T-cell (primary cell): ENCODE measurements at places on chromosomes 6 and 20.

GRCh38 chr20:9035126-9035525 lies 33.8 kb upstream of the PLCB4 start:
- DNase-seq: no peak

GRCh38 chr6:47701363-47701762 lies 3.0 kb downstream of the ADGRF4 start:
- no peak for DNase-seq

DNA sequence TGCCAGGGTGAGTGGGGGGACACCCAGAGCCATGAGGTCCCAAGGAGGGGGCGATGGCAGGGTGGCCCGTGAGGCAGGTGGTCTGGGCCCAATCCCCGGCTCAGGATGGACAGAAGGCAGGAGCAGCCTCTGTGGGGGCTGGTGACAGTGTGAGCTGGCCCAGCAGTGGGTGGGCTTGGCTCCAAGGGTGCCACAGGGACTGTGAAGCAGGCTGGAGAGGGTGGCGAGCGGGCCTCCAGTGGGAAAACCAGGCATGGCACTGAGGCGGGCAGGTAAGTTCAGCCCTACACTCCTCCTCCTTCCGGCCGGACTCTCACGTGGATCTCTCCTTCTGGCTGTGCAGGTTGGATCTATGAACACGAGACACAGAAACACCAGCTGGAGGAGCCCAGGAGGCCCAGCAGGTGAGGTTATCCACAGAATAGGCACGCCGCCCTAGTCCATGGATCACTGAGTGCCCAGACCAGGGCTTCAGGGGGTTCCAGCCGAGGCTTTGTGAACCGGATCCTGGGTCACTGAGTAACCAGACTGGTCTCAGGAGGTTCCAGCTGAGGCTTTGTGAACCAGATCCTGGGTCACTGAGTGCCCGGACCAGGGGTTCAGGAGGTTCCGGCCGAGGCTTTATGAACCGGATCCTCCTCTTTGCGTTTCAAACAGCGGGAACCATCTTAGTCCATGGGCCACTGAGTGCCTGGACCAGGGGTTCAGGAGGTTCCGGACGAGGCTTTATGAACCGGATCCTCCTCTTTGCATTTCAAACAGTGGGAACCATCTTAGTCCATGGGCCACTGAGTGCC lies 76.4 kb upstream of the BHLHE23 start:
- no peak for DNase-seq

DNA sequence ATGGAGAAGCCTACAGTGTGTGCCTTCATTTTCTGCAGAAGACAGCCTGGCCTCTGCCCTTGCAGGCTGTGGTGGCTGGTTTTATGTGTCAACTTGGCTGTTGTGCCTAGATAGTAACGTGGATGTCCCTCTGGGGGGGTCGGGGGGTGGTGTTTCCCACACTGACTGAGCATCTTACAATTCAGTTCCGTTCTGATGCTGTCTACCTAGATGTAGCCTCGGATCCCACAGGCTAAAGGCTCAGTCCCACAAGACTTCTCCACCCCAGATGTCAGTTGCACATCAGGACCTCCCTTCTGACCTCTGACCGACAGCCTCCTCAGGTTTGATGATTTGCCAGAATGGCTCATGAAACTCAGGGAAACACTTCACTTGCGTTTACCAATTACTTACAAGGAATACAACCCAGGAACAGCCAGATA lies 4.4 kb downstream of the PYGB start:
- no peak for DNase-seq

- no peak for DNase-seq
Observed at GRCh38 chr6:167907837-167908681, 81.3 kb downstream of the AFDN start.

DNA sequence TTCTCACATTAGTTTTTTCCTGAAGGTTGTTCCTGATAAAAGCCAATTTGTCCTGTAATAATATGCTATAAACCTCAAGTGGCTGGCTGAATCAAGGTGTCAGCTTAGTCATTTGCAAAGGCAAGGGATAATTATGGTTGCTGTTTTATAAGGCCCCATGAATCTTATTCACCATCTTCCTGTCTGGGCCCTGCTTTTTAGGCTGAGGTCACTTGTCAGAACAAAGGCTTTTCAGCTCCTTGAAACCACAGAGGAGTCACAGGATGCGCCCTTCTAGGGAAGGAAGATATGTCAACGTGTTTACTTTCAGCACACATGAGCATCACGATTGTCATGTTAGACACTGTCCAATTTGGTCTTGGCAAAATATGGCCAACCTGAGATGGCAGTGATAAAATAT lies 64.8 kb upstream of the NAA20 start:
- no peak for DNase-seq

GRCh38 chr20:53331151-53331973 lies 262.3 kb downstream of the ZNF217 start:
- no peak for DNase-seq

DNA sequence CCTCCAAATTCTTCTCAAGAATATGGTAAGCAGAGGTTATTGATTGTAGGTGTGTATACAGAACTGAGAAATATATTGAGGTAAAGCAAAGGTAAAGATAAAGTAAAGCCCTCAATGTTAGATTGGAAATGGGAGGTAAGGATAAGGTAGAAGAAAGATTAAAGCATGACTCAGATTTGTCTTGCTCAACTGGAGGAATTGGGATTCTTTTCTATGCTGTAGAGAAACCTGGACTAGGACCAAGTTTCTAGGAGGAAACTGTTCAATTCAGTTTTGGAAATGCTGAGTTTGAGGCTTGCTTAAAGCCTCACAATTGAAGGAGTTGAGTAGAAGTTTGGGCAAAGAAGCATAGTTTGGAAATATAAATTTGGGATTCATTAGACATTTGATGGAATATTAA lies 634.0 kb upstream of the PTCHD4 start:
- DNase-seq: no peak

DNA sequence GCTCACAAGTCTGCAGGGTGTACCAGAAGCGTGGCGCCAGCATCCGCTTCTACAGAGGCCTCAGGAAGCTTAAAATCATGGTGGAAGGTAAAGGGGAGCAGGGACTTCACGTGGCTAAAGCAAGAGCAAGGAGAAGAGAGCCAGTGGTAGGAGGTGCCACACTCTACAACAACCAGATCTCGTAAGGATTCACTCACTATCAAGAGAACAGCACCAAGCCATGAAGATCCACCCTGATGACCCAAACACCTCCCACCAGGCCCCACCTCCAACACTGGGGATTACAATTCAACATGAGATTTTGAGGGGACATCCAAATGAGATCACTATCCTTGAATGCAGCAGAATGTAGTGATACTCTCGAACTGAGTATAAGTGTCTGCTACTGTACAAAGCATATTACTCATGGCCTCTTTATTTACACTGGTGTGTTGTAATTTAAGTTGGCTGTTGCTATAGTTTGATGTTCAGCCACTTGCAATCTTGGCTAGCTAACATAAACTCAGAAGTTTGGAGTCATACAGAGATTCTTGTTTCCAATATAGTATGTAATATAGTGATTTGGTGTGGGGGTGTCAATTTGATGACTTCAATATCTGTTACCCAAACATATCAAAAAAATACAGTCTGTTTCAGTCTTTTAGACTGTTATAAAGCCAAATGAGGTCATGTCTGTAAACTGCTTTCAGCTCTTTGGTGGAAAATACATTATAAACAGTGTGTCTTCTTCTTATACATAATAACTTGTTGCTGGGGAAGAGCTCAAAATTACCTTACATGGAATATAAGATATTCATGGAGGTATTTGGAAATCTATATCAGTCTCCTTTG lies 39.4 kb upstream of the MYLIP start:
- no peak for DNase-seq

DNA sequence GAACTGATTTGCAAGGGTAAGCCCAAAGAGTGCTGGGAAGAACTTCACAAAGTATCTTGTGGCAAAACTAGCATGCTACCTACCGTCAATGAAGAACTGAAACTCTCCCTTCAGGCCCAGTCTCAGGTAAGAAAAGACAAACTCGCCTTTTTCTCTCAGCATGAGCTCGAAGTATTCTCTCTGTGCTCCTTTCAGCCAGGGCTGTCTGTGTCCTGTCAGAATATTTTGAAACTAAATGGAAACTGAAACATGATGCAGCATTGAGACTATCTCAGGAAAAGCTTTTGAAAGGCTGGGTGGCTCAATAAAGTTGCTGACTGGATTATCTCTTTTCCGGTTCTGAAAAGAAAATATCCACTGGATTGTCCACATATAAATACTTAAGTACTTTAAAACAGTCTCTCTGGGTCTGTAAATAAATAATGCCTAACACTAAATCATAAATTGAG lies 696 bp downstream of the CALHM5 start:
- DNase-seq: no peak

- no peak for DNase-seq
Observed at GRCh38 chr20:57108742-57109570, 157.5 kb downstream of the BMP7 start.
